Mononuclear cell (primary cell): ENCODE measurements at places on chromosomes 4 and X. TPM values are rescaled to one million over a fixed set of nuclear protein-coding genes. Genes with fewer than 3 reads are reported as not detected.

TEX13B gene
- total RNA-seq = not detected

UGT2B7 gene
- total RNA-seq = not detected

MORF4L2 gene
- total RNA-seq = 153 TPM

S100G gene
- total RNA-seq = not detected

PNMA5 gene
- total RNA-seq = not detected
